ENCODE measurements at places on chromosomes 5 and 9.

DNA sequence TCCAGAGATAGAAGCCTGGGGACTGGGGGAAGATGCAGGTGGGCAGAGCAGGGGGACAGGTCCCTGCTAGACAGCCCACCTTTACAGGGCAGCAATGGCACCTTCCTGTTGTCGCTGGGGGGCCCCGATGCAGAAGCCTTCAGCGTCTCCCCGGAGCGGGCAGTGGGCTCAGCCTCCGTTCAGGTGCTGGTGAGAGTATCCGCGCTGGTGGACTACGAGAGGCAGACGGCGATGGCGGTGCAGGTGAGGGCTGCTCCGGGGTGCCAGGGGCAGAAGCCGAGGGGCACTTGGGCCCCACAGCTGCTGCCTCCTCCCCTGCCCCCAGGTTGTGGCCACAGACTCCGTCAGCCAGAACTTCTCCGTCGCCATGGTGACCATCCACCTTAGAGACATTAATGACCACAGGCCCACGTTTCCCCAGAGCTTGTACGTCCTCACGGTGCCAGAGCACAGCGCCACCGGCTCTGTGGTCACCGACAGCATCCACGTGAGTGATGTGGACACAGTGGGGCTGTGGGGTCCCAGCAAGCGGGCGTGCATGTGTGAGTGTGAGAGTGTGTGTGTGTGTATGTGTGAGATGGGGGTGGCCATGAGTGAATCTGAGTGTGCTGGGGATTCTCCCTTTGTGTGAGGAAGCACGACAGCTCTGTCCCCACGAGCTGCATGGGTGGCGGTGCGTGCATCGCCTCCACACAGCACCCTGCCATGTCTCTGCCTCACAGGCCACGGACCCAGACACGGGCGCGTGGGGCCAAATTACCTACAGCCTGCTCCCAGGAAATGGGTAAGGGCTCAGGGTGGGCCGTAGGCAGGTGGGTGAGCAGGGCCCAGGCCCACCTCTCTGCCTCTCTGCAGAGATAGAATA is 28.4 kb downstream of the CDHR2 start:
- DNase-seq, result no peak

GRCh38 chr9:126587187-126588185 is 26.2 kb upstream of the LMX1B start:
- DNase-seq, result no peak

GRCh38 chr5:35826554-35826953 is 30.1 kb upstream of the IL7R start:
- DNase-seq, result no peak

DNA sequence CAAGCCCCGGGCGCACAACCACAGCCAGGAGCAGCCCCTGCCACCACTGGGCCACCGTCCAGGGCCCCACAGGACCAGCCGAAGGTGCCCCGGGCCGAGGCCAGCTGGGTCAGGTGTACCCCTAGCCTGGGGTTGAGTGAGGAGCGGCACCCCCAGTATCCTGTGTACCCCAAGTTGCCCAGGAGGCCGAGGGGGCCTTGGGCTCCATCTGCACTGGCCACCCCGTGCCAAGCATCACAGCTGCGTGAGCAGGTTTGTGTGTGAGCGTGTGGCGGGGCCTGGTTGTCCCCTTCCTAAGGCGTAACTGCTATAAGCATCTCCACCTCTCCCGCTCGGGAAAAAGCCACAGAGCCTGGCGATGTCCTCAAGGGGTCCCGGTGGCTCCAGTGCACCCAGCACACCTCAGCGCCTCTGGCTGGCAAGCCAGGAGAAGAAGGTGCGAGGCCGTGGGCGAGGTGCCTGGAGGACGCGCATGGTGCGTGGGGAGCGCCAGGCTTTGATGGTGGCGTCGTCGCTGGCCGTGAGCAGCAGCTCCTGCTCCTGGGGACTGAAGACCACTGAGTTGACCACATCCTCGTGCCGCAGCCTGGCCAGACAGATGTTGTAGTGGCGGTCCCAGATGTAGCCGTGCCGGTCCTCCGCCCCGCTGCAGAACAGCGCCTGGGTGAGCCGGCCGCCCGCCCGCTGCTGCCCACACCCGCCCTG is 3.9 kb downstream of the FBXW5 start:
- no peak for DNase-seq

GRCh38 chr9:93301911-93302541 is 118.1 kb downstream of the WNK2 start:
- no peak for DNase-seq

- no peak for DNase-seq
Measured at GRCh38 chr5:159442206-159442850, 112.0 kb upstream of the IL12B start.

DNA sequence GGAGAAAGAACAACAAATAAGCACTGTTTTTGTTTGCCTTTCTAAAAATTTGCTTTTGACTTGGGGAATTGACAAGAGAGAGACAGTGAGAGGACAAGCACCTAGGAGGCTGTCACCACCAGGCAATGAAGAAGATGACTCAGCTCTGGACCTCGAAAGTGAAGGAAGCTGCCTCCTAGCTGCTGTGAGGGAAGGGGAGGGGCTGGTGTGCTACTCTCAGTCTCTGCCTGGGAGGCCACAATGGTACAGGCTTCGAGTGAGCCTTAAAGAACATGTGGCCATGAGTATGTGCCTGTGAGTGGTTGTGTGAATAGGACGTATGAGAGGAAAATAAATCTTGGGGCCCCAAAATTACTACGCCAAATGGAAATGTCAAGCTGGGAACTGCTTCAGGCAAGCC is 7.1 kb upstream of the PLK2 start:
- DNase-seq, result peak; percentile 59

DNA sequence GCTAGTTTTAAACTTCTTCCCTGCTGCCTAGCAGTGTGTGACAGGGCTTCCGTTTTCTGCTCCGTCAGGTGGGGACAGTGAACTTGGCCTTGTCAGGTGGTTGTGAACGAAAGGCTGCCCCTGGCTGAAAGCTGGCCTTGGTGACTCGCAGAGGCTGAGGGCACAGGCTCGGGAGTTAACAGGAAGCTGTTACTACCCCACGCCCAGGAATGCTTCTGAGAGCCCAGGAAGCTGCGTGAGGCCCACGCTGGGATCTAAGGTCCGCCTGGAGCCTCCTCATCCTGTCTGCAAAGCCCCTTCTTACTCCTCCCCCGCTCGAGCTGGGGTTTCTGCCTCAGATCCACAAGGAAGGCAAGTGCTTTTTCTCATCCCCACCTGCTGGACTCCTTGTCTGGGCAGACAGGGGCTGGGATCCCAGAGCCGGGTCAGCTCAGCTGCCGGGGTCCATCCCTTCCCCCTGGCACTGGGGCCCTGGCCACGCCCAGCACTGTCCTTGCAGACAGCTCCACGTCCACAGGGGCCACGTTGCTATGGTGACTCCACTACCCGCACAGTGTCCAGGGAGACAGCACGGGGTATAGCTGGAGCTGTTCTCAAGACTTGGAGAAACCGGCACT is 124.7 kb upstream of the TBC1D2 start:
- peak; percentile 11 for DNase-seq

DNA sequence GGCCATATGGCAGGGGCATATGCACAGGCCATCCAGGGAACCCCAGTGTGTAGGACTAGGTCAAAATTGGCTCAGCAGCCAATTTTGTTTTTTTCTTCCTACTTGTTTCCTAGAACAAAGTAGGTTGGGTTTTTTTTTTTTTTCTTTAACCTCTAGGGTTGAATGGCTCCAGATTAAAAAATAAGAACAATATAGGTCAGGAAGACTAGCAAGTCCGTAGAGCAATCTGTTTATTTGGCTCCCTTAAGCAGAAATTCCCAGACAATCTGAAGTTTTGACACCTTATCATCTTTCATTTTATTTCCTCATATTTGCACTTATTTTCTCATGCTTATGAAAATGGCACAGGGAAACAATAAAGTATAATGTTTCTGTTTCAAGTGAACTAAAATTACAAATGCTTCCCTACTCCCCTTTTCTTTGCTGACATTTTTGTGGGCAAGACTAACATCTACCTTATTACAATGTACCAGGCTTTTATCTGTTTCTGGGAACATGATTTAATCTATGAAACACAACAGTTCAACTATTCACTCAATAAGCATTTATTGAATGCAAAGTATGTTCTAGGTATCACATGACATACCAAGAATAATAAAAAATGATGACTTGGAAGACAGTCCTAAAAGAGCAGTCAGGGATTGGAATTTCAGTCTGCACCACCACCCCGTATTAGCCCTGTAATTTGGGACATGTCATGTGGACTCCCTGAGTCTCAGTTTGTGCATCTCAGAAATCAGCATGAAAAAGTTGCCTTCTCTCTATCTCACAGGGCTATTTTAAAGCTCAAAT is 30.5 kb downstream of the TLR4 start:
- DNase-seq, result peak; percentile 47

DNA sequence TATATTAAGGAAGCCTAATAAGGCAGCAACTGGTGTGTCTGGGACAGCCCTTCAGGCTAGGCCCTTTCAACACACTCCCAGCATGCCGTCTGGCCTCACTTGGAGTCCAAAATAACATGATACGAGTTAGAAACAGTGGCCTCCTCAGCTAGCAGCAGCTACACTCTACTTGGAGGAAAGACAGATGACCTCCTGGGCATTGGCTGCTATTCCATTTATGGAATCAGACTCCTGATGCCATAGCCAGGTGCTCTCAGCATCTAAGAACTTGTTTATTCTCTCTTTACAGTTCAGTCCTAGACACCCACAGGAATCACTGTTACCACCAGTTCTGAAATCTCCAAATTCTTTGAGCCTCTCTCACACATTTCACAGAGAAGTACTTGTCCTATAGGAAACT is 31.8 kb downstream of the RUSC2 start:
- DNase-seq, result no peak

GRCh38 chr9:77680581-77680980 is 32.5 kb upstream of the GNA14 start:
- DNase-seq, result no peak

- DNase-seq, result no peak
Measured at GRCh38 chr5:104512063-104512825, 949.7 kb upstream of the NUDT12 start.

DNA sequence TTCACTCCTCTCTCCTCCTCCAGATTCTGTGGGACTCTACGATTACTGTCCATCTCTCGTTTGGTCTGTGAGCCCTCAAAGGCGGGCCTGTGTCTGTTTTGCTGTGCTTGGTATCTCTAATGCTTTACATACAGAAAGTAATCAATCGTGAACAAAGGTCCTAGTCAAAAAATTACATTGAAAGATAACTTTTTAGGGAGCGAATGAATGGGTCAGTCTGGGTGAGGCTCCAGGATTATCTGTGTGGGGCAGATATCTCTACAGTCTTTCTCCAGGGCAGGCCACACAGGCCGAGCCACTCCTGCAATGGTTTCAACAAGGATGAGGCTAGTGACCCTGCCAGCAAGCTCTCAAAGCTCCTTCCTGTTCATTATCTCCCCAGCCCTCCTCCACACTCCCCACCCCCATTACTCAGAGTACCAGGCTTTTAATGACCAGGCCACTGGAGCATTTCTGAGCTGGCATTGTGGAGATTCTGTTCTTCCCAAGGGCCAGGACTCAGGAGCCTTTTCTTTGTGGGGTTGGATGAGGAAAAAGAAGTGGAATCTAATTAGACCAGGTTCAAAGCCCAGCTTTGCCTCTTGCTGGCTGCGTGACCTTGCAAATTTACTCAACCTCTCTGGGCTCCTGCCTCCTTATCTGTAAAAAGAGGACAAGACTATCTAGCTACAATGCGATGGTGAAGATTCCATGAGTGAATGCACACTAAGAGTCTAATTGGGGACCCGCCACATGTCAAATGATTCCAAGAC is 10.2 kb downstream of the CORO2A start:
- peak; percentile 27 for DNase-seq

GRCh38 chr9:96183751-96184150 is 118.2 kb downstream of the HSD17B3 start:
- no peak for DNase-seq

GRCh38 chr5:107560377-107560776 is 110.4 kb downstream of the EFNA5 start:
- no peak for DNase-seq

DNA sequence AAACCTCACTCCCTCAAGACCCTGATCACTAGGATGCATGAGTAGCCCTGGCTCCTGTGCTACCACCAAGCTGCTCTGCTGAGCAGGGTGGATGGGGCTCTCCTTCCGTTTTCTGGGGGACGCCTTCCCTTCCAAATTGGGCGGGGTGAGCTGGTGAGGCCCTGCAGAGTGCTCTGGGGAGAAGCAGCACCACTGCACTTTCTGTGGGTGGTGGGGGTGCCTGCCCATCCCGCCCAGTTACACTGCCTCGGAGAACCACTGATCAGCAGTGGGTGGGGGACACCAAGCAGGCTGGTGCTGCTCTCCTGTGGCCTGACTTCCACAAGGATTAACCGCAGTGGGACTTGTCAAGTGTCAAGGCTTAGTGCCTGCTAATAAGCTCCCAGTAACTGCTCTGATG is 19.0 kb downstream of the GFPT2 start:
- DNase-seq, result no peak
